Omental fat pad (tissue), 4 donors: ENCODE measurements at places on chromosomes 1 and 21.

- no peak for DNase-seq
These were observed 84.1 kb upstream of the C21orf91 start for GRCh38 chr21:17903029-17903806.

DNA sequence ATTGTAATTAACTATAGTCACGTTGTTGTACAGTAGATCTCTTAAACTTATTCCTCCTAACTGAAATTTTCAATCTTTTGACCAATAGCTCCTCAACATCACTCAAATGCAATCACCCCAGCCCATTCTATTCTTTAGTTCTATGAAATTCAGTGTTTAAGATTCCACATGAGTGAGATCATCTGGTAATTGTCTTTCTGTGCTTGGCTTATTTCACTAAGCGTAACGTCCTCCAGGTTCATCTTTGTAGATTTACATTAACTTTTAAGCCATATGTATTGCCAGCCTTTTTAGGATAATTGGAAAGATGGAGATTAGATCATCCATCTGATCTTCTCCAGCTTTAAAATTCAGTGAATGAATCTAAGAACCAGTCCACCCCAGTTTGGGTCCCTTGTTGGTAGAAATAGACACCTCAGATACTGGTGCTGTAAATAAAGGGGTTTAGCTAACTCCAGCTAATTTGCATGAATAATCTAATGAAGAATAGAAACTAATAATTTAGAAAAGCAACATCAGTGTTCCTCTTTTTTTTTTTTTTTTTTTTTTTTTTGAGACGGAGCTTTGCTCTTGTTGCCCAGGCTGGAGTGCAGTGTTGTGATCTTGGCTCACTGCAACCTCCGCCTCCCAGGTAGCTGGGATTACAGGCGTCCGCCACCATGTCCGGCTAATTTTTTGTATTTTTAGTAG lies 7.0 kb downstream of the S100A10 start:
- DNase-seq: no peak

DNA sequence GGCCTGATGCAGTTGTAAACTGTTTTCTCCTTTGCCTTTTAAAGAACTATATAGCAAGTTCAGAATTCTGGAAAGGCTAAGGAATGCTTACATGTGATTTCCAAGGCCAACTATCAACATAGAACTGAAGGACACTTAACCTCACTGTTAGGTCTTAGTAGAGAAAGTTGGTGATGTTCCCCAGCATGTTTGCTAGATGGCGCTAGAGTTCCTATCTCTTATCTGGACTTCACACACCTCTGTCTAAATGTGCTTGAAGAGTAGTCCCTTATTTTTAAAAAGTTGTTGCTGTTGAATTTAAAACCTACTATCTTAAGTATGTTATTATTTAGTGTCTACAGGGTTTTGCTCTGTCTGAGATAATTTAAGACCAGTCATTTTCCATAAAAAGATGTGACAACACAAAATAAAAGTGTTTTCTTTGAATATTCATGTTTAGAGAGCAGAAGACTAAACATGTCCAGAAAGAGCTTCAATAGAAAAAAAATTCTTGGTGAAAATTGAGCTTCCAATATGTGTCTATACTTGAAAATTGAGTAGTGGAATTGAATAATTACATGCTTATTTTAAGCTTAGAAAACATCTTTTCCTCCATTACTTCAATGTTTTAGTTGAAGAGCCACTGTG lies 237.3 kb downstream of the S1PR1 start:
- DNase-seq: no peak

- DNase-seq: peak; percentile 16
These were observed 11.4 kb upstream of the SPATC1L start for GRCh38 chr21:46195595-46196195.

GRCh38 chr1:172990598-172991215 lies 60.0 kb downstream of the TNFSF18 start:
- no peak for DNase-seq

DNA sequence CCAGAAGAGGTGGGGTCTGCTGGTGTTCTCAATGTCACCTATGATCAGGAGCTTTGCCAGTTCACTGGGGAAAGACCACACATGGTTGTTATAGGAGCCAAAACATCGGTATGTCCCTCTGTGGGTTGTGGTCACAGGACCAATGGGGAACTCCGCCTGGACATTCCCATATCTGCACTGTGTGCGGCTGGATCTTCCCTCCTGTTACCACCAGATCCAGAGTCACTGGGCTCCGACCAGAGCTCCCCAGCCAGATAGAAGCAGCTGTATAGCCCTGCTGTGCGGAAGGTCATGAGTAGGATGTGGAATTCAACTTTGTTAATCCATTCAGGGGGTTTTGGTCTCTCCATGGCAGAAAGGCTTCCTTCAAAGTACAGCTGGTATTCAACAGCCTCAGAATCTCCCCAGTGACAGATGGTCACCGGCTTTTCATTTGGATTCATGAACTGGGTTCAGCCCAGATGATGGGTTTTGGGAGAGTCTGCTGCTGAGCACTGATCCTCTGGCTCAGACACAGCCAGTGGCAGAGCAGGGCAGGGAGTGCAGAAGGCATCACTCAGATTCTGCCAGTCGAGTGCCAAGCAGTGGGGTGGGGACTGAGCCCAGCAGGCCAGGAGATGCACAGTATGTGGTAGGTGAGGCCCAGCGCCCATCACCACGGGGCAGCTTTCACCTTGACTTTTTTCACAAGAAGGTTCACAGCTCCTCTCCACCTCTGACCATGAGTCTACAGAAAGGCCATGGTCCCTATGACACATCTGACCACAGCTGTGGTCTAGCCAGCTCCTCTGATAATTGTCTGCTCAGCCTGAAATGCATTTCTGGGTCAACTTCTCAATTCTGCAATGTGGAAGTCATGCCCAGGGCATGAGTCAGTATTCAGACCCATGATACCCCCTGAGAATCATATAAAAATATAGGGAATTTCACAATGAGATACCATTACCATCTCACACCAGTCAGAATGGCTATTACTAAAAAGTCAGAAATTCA lies 2.9 kb upstream of the SHCBP1L start:
- no peak for DNase-seq

GRCh38 chr1:223525957-223526356 lies 132.7 kb downstream of the CCDC185 start:
- DNase-seq: no peak

GRCh38 chr21:44594406-44594916 lies 2.2 kb upstream of the KRTAP10-6 start:
- DNase-seq: no peak

GRCh38 chr21:46459356-46460112 lies 843 bp downstream of the DIP2A start:
- no peak for DNase-seq

- DNase-seq: no peak
These were observed 38.8 kb downstream of the LUZP1 start for GRCh38 chr1:23129846-23130245.

GRCh38 chr1:217072926-217073325 lies 349.7 kb upstream of the ESRRG start:
- DNase-seq: no peak

- no peak for DNase-seq
These were observed 340.4 kb downstream of the USP25 start for GRCh38 chr21:16070207-16070651.

- peak; percentile 68 for DNase-seq
These were observed 43.5 kb upstream of the RAB4A start for GRCh38 chr1:229227298-229227919.

DNA sequence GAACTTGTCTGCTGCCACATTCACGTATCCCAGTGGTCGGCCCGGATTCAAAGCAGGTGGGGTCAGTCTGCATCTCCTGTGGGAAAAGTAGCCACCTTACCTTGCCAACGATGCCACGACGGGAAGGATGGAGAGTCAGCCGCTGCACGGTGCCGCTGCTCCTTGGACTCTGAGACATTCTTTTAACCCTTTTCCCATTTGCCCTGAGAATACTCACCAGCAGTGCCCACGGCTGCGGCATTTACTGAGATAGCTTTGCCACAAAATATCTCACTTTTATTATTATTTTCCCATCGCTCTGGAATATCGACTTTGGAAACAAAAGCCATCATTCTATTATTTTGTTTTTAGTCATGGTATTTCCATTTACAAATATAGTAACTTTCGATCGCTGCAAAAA lies 15.3 kb upstream of the TTC34 start:
- no peak for DNase-seq

- no peak for DNase-seq
These were observed 182.3 kb downstream of the CAMTA1 start for GRCh38 chr1:6967431-6968111.

- DNase-seq: no peak
These were observed 76.6 kb downstream of the UBE2U start for GRCh38 chr1:64280001-64280400.

GRCh38 chr1:233673261-233673946 lies 59.5 kb downstream of the KCNK1 start:
- no peak for DNase-seq

GRCh38 chr1:93025572-93025971 lies 53.5 kb upstream of the MTF2 start:
- DNase-seq: no peak

DNA sequence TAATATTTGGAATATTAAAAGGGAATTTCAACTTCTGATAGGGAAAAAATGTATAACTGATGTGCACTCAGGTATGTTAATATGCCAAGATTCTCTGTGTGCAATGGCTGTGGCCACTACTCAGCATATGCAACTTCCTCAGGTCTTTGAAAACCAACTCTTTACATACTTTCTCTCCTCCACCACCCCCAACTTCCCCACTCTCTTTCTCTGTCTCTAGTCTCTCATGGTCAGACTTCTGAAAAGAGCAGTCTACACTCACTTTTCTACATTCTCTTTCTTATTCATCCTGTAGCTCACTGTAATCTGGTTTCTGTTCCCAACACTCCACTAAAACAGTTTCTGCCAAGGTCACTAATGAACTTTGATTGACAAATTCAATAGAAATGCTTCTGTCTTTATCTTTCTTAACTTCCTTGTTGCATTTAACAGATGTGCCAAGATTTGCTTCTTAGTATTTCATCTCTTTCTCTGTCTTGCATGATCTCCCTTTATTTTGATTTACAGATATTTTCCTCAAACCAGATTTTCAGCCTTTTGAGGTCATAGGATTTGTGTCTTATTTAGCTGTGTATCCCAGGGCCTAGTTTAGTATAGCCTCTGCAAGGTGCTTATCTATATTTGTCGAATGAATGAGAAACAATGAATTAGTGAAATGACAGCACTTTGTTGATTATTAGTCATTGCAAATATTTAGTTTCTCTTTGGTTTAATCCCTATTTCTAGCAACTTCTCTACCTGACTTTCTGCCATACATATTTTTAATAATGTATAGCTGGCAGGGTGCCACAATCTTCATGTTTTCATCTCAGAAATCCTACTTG lies 168.9 kb downstream of the LMO4 start:
- no peak for DNase-seq

- DNase-seq: no peak
These were observed 22.4 kb upstream of the SAMD11 start for GRCh38 chr1:901108-901859.

DNA sequence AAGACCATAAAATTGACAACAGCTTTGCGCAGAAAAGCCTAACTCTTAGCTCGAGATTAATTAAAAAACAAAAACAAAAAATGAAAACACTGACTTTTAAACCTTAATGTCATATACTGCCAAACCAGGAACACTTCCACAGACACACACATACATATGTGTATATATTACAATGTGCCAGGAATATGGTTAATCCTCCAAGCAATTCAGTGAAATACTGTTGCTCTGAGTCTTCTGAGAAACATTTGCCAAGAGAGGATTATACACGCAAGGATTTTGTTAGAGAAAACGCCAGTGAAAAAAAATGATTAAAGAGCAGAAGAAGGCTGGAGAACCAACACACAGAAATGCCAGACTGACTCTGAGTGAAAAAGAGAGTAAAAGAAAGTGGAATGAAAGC lies 116.7 kb upstream of the CHRM3 start:
- DNase-seq: no peak

- DNase-seq: no peak
These were observed 79.7 kb downstream of the SMYD2 start for GRCh38 chr1:214360525-214361164.

GRCh38 chr1:91673613-91674012 lies 173.0 kb downstream of the CDC7 start:
- DNase-seq: no peak

- no peak for DNase-seq
These were observed 9.2 kb downstream of the ADPRS start for GRCh38 chr1:36097693-36098585.

GRCh38 chr21:38668541-38668940 lies 137.2 kb upstream of the ETS2 start:
- no peak for DNase-seq

DNA sequence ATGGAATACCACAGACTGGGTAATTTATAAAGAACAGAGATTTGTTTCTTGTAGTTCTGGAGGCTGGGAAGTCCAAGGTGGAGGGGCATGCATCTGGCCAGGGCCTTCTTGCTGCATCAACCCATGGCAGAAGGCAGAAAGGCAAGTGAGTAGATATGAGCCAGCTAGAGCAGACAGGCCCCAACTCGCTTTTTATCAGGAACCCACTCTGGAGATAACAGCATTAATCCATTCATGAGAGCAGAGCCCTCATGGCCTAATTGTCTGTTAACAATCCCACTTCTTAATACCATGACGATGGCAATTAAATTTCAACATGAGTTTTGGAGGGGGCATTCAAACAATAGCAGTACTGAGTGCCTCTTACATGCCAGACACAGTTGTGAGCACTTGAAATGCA lies 87.2 kb upstream of the SOX13 start:
- no peak for DNase-seq

- DNase-seq: no peak
These were observed 164.6 kb upstream of the NRIP1 start for GRCh38 chr21:15229390-15229789.

- peak; percentile 55 for DNase-seq
These were observed 1.2 kb upstream of the PTTG1IP start for GRCh38 chr21:44874497-44875315.

GRCh38 chr21:34289856-34290255 lies 74.0 kb upstream of the KCNE2 start:
- DNase-seq: no peak

DNA sequence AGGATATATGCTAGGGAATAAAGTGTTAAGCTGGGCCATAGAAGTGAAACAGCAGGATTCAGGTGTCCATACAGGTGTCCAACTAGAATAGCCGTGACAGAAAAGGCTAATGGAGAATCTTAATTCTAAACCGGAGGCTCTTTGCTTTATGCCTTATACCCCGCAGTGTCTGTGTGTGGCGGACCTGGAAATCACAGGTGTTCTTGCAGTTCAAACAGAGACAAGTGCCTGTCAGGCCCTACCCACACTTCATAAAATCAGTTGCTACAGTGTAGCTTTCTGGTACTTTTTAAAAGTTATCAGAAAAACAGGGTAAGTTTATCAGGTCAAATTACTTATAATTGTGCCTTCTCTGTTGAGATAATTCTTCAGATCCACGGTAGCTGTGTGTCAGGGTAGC lies 293.9 kb downstream of the LRRC7 start:
- no peak for DNase-seq

GRCh38 chr1:26602378-26602959 lies 72.9 kb downstream of the RPS6KA1 start:
- DNase-seq: no peak

- DNase-seq: no peak
These were observed 480 bp downstream of the CADM3 start for GRCh38 chr1:159171688-159172501.

GRCh38 chr1:20361805-20362381 lies 71.2 kb downstream of the VWA5B1 start:
- DNase-seq: peak; percentile 38

GRCh38 chr1:185284533-185285276 lies 32.3 kb downstream of the IVNS1ABP start:
- no peak for DNase-seq
